Nucleus accumbens (tissue), 56 donors: ENCODE measurements at places on chromosomes 11 and 22.

DNA sequence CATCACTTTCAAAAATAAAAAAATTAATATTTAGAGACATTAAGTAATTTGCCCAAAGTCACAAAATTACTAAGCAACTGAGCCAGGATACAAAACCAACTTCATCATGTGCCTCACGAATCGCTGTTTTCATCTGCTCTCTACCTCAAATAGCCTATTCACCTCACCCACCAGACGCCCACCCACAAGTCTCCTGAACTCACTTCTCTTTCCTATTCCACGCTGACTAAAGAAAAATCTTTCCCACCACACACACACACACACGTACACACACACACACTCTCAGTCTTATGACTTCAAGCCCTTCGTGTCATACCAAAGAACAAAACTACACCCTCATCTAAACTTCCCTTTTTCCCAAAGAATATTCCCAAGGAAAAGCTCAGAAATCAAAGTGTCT, 2.2 kb downstream of the OR8B12 start:
- DNase-seq = peak; percentile 34

GRCh38 chr11:1592628-1593027, 5.5 kb downstream of the KRTAP5-2 start:
- DNase-seq = no peak

- DNase-seq = no peak
Observed at GRCh38 chr11:64379160-64379559, 20.2 kb downstream of the RPS6KA4 start.

- no peak for DNase-seq
Observed at GRCh38 chr11:66259956-66260355, 8.5 kb upstream of the RAB1B start.

GRCh38 chr11:120335908-120336640, at the start of gene ARHGEF12:
Gene ARHGEF12, plus strand, starts transcription at chr11:120336413. Its CDS starts 831 bp downstream, at chr11:120337244.
- DNase-seq = peak; percentile 93
